ENCODE measurements at places on chromosomes 5 and 9.

GRCh38 chr9:127884427-127884911 is 7.0 kb upstream of the AK1 start:
- peak; percentile 72 for DNase-seq

- DNase-seq: peak; percentile 10
Measured at GRCh38 chr5:32942225-32942989, 231.3 kb downstream of the NPR3 start.

GRCh38 chr9:112853882-112854585 is 36.6 kb downstream of the SLC46A2 start:
- no peak for DNase-seq

GRCh38 chr9:134040781-134041648 is 15.7 kb downstream of the BRD3OS start:
- peak; percentile 86 for DNase-seq

- DNase-seq: no peak
Measured at GRCh38 chr9:125521462-125522327, 185.3 kb downstream of the MAPKAP1 start.

GRCh38 chr9:72911816-72912215 is 41.0 kb downstream of the ALDH1A1 start:
- DNase-seq: no peak
